ENCODE measurements at places on chromosomes 1 and 21. TPM values are rescaled to one million over a fixed set of nuclear protein-coding genes. Genes with fewer than 3 reads are reported as not detected.

Gene ESPN
- total RNA-seq, result 0.13 TPM

Gene KRTAP8-1
- total RNA-seq, result not detected

Gene LCE1C
- total RNA-seq, result not detected

Gene GPR37L1
- not detected for total RNA-seq

Gene CD34
- total RNA-seq, result 2.1 TPM

Gene ZFP69
- total RNA-seq, result 3.0 TPM

Gene C2CD4D
- total RNA-seq, result not detected

Gene SAMD13
- 3.8 TPM for total RNA-seq

Gene RGS13
- total RNA-seq, result 0.13 TPM

Gene INSRR
- not detected for total RNA-seq

Gene MMEL1
- 0.32 TPM for total RNA-seq

All from epithelial cell of alveolus of lung (primary cell).